ENCODE measurements at places on chromosomes 6 and 20. TPM values are rescaled to one million over a fixed set of nuclear protein-coding genes. Genes with fewer than 3 reads are reported as not detected.

- DNase-seq, result peak; percentile 53
These were observed 36.0 kb downstream of the KCNK5 start for GRCh38 chr6:39193201-39193791.

Gene TSBP1
- not detected for total RNA-seq

Gene MLN
- total RNA-seq, result not detected

Gene BACH2
- total RNA-seq, result 3.1 TPM

Gene HDGFL1
- not detected for total RNA-seq

Gene PIGU
- total RNA-seq, result 20.1 TPM

Gene PPIL6
- total RNA-seq, result not detected

Gene UNC93A
- not detected for total RNA-seq

Gene RUNX2
- 29.5 TPM for total RNA-seq

DNA sequence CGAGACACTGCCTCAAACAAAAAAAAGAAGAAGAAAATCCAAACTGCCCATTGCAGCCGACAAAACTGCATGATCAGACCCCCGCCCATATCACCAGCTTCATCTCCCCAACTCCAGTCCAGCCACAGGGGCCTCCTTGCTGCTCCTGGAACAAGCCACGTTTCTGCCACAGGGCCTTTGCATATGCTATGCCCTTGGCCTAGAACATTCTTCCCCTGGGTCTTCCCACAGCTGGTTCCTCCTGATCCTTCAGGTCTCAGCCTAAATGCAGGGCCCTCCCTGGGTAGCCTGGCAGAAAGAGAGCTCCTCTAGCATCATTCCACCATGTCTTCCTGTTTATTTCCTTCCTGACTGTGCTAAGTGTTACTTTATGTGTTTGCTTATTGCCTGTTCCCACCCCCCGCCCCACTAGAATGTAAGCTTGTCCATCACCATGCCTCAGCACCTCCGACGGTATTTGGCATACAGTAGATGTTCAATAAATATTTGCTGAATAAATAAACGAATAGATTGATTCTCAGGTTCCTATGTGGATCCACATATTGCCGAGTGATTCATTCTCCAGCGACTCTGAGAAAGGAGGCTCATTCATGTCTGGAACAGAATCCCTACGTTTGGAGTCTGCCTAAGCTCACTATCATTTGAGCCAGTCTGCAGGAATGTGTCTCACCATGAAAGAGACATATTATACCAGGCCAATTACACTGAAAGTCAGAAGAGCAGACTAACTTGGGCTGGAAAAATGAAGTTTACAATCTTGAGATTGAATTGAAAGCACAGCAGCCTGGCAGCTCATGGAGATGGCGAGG, 56.1 kb downstream of the NFATC2 start:
- no peak for DNase-seq

Gene DCDC2
- not detected for total RNA-seq

DNA sequence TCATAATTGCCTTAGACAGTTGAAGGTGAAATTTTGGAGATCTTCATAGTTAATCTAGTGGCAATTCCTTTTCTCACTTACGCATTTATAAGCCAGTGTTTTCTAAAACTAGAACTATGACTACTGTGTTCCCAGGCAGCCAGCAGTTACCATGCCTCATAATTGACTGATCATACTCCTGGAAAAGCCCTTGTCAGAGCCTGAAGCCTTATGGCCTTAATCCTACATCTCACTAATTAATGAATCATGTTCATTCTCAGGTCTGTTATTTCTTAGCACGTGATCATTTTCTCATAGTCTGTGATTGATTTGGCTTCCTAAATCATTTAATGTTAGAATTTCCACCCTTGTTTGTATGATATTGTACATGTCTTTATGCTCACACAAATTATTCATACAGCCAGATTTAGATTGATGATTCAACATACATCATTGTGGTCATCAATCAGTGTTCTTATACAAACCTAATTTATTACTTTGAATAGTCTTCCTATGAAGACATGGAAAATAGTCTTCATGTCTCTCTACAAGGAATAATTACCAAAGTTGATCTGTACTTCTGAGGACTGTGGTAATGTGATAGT, 132.6 kb upstream of the ASCC3 start:
- DNase-seq, result no peak

DNA sequence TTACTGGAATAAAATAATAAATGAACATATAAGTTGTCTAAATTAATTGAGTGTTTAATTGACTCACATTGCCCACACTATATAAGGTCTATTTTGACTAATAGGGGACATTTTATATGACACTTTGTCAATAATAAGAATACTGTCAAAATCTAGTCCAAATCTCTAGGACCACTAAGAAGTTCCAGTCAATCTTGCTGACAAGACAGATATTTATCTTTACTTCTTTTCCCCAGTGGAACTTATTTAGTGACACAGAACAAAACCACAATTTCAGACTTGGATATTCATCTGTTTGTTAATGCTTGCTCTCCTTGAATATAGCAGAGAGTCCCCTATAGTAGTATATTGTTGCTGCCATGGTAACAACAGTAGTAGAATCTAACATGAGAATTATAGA, 954.6 kb upstream of the MANEA start:
- no peak for DNase-seq

Gene DEFB124
- total RNA-seq, result not detected

DNA sequence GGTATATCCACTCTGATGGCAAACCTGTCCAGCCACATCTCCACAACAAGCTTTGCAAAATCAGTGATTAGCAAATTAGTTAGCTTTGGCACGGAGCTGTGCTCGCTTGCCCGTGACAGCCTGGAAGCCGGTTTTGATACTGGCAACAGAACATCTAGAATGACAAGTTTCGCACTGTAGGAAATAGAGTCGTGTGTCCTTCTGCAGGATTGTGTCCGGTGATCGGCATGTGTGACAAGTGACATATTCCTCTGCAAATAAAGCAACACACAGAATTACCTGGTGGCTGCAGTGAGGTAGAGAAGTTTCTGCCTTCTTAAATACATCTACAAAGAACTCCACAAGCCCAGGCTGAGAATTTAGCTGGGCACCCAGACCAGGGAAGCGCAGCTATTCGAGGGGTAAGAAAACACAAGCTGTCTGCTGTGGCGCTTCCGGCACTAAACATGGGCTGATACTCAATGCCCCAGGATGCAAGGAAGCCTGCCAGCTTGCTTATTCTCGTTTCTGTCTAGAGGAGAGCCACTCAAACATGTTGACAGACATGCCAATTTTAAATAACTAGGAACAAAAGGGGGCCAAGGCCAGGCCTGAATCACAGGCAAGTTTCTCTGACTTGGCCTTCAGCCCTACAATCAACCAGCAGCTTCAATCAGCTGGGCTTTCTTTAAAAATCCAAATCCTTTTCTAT, 22.2 kb downstream of the EIF2S2 start:
- no peak for DNase-seq

GRCh38 chr20:50725724-50726005, 5.7 kb upstream of the PARD6B start:
- no peak for DNase-seq

Gene CRYBG1
- 17.0 TPM for total RNA-seq

DNA sequence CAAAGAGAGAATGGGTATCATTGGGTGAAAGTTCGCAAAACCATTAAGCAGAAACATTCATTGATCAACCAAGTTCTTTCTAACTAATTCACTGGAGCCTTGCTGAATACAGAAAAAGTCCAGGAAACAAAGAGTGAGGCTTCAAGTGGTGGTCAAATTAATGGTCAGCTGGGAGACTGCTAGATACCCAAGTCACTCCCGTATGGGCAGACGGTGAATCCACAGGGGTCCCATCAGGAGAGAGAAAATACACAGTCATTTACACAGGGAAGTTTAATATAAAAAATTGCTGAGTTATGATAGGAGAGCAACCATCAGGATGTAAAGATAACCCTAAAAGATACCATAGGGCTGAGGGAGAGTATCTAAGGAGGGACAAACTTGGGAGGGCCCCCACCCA, 198.7 kb upstream of the DTNBP1 start:
- no peak for DNase-seq

Gene NTSR1
- not detected for total RNA-seq

Gene TP53TG5
- not detected for total RNA-seq

Gene CMTR1
- total RNA-seq, result 53.9 TPM

- no peak for DNase-seq
These were observed 20.0 kb downstream of the PREX1 start for GRCh38 chr20:48807586-48808381.

DNA sequence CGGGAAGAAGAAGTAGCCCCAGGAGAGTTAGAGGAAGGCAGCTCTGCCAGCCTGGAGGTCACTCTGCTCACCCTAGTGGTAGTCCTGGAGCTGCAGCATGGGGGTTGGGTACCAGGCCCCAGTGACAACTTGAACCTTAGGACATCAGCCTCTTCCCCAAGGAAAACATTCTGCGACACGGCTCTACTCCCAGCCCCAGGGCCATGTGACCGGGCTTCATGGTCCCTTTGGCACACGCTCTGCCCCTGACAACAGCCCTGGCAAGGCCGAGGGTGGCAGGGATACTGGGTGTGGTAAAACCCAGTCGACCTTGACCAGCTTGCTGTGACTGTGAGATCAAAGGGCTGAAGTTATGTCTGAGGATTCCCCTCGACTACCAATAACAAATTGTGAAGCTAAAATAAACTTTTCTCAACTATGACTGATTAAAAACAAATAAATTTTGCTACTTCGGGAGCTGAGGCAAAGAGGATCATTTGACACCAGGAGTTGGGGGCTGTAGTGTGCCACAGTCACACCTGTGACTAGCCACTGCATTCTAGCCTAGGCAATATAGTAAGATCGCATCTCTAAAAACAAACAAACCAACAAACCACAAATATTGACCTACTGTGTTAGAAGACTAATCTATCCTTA, 24.4 kb upstream of the ARID1B start:
- no peak for DNase-seq

DNA sequence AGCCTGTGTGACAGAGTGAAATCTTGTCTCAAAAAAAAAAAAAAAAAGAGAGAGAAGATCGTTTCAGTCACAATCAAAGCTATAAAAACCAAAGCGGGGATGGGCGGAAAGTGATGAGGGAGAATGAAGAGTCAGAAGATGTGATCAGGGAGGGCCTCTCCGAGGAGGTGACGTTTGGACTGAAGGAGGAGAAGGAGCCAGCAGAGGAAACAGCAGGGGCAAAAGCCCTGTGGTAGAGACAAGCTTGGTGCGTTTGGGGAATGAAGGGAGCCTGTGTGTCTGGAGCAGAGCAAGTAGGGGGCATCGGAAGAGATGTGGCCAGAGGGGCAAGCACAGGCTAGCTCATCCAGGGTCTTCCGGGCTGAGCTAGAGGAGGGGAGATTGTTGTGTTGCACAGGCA, 14.5 kb upstream of the LBP start:
- no peak for DNase-seq

DNA sequence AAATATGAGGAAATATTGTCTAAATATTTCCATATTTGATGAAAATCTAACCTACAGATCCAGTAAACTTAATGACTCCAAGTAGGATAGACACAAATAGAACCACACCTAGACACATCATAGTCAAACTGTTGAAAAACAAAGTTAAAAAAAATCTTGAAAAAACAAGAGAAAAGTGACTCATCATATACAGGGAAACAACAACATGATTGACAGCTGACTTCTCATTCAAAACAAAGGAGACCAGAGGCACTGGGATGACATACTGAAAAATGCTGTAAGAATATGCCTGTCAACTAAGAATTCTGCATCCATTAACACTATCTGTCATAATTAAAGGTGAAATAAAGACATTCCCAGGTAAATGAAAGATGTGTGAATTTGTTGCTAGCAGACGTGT, 38.8 kb downstream of the BMP2 start:
- DNase-seq, result no peak

- no peak for DNase-seq
These were observed 1063.3 kb upstream of the CITED2 start for GRCh38 chr6:140437619-140438345.

DNA sequence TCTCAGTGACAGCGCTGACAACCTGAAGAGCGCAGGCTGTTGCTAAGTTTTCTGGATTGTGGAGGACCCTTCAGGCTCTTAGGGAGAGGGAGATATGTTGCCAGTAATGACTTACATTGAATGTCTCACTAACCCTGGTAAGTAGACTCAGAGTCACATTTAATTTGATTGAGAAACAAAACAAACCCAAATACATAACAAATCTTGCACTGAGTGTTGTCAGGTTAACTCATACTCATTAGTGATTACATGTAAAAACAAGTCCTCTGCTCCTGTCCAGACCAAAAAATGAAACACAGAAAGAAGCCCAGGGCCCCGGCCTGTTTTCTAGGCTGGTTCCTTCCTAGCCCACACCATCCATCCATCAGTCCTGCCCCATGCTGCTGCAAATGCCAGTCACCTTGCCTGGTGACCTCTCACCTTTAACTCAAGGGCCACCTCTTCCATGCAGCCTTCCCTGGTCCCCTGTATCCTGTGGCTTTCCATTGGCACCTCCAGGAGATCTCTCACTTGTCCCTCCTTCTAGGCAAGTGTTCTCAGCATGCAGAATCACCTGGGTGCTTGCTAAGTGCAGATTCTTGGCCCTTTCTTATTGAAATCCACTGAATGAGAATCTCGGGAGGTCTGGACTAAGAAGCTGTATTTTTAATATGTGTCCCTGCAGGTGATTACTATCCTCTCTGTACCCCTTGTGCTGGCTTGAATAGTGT, 34.7 kb upstream of the ERVFRD-1 start:
- no peak for DNase-seq

Gene FILIP1
- not detected for total RNA-seq

DNA sequence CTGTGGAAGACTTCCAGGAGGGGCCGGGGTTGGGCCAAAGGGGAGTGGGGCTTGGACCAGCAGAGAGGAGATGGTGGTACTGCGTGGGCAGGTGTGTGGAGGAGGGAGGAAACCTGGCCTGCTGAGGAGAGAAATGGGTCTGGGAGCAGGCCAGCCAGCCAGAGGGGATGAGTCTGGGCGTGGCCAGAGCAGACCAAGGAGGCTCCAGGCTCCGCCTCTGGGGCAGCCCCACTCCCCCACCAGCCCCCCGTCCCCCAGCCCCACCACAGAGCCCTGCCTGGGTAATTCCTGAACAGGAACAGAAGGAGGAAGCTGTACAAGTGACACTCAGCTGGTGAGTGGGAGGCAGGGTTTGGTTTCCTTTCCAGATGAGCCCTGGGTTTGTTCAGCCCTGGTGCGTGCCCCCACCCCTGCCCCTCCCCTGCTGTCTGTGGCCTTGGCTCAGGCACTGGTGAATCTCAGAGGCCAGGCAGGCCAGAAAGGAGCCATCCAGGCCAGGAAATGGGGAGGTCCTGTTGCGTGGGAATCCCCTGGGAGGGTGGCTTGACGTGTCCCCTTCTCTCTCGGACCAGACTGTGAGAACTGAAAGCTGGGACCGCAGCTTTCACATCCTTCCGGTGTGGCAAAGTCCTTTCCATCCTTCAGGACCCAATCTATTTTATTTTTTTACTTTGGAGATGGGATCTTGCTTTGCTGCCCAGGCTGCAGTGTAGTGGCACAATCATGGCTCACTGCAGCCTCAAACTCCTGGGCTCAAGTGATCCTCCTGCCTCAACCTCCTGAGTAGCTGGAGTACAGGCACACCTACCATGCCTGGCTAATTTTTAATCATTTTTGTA, 9.4 kb upstream of the SRC start:
- peak; percentile 88 for DNase-seq

GRCh38 chr6:121356575-121356974, 22.3 kb upstream of the TBC1D32 start:
- no peak for DNase-seq

- peak; percentile 71 for DNase-seq
These were observed 368.9 kb downstream of the UTRN start for GRCh38 chr6:144653885-144654505.

- DNase-seq, result no peak
These were observed 288.4 kb upstream of the SASH1 start for GRCh38 chr6:148054219-148054618.

Gene RHAG
- not detected for total RNA-seq

Measured in natural killer cell treated with Interleukin-12 subunit alpha and Interleukin-12 subunit beta and Interleukin-15 and Interleukin-18, amount 100 ng/mL, for 72 hours (primary cell).